ENCODE measurements at places on chromosomes 6 and 20. TPM values are rescaled to one million over a fixed set of nuclear protein-coding genes. Genes with fewer than 3 reads are reported as not detected.

DNA sequence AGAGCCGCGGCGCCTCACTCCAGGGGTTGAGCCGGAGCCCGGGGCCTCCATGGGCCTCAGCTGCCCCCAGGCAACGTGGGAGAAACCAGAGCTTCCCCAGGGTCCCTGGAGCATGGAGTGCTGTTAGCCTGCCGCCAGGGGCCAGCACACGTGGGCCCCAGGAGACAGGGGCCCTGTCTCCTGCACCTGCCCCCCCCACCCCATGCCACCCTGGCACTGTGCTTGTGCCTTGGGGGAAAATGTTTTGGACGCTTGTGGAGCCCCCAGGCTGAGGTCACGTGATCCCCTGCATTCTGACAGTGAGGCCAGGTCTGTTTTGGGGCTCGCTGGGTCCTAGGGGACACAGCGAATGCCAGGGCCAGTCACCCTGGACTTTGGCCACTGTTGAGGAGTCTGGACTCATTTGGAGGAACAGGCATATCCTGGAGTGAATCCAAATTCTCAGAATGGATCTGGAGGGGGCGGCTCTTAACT is 30.2 kb upstream of the MPC1 start:
- no peaks in the 10 kb centered on the region for H3K36me3 ChIP-seq
- H3K27me3 ChIP-seq, result no peaks in the 10 kb centered on the region
- no peak for DNase-seq
- H3K4me1 ChIP-seq, result peaks cover 10% of the 10 kb centered on the region

DNA sequence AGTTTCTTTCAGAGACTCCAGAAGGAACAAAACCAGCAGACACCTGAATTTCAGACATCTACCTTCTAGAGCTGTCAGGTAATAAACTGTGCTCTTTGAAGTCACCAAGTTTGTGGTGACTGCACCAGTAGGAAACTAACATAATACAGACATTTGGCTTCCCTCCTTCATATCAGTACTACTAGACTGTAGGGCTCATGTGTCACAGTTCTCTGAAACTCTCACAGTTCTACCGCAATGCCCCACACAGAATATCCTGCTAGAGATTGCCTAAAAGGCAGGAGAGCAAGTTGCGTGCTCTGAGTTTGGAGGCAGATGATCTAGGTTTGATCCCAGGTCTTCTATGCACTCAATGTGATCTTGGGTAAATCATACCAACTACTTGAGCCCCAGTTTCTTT is 205.0 kb upstream of the LRFN2 start:
- no peak overlapping the region for H3K27ac ChIP-seq
- DNase-seq, result no peak
- no peaks in the 10 kb centered on the region for H3K27me3 ChIP-seq
- H3K4me3 ChIP-seq, result no peak overlapping the region
- H3K4me1 ChIP-seq, result no peaks in the 10 kb centered on the region
- no peaks in the 10 kb centered on the region for H3K36me3 ChIP-seq

GRCh38 chr6:102549221-102549874 is 1155.8 kb downstream of the GRIK2 start:
- no peaks in the 10 kb centered on the region for H3K27me3 ChIP-seq
- no peak overlapping the region for H3K4me3 ChIP-seq
- H3K27ac ChIP-seq, result no peak overlapping the region

WRNIP1 gene
- 51.7 TPM for total RNA-seq

RSPO4 gene
- 0.41 TPM for total RNA-seq
